ENCODE measurements at places on chromosomes 6 and 20. TPM values are rescaled to one million over a fixed set of nuclear protein-coding genes. Genes with fewer than 3 reads are reported as not detected.

DNA sequence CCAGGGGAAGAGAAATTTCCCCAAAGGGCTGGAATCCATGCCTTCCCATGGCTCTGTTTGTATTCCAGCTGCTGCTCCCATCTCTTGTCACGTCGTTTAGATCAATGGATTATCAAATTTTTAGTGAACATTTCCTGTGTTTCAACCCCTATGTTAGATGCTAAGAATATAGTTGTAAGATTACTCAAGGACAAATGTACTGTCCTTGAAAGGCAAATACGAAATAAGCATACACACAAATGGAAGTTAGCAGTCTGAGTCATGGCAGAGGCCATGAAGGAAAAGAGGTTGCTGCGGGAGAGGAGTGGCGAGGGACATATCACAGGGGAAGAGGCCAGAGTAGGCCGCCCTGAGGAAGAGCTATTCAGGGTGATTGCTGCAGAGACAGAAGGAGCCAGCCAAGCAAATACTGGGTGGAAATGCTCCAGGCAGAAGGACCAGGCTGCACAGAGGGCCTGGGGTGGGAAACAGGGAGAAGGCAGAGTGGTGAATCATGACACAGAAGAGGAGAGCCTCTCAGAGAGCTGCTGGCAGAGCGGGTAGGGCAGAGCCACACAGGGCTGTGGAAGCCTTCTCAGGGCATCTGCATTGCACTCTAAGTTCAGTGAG is 219.2 kb upstream of the LRFN2 start:
- DNase-seq: no peak

DNA sequence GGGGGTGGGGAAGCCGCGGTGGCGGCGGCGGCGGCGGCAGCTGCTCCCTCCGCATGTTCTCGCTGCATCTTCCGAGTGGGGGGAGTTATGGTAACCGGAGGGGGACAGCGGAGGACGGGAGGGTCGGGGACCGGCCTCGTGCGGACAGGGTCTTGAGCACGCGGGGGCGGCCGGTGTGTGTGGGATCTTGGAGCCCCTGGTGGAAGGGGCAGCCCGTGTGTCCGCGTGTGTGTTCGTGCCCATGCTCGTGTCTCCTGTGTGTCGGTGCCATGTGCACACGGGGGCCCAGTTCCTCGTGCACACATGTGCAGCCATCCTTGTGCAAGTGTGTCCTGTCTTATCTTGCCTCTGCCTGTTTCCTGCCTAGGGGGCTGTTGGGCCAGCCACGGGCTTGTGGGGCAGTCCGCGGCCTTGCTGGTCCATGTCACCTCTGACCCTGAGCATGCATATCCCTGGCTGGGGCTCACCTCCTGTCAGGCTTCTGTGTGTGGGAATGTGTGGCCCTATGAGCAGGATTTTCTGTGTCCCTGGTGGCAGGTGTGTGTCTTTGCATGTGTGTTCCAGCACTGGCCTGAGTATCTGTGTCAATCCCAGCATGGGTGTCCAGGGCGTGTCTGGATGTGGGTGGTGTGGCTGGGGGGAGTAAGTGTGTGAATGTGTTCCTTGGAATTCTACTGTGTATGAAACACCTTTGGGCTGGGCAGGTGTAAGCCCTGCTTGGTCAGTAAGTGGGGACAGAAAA is 8.5 kb downstream of the SYNGAP1 start:
- no peak for DNase-seq

DNA sequence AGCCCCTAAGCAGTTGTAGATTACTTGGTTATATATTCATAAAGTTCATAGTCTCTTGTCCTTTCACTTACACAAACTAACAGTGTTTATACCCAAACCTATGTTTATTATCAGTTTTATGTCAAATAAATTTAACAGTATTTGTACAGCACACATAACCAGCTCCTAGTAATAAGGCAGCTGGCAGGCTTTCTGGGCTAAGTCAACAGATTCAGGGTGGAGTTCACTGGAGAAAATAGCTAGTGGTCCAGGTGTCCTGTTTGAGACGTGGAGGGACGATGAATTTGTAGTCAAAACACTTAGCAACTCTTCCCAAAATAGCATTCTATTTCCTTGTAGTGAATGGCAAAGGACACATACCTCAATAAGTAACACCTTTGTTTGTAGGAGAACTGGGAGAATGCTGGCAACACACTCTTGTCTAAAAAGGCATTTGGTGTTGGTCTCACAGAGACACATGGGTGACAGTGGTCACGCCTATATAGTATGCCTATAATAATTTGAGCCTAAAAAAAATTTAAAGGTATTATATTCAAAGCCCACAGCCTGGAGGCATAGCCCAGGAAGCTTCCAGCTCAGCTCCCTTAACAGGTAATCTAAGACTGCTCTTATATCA is 156.4 kb upstream of the CARMIL1 start:
- no peak for DNase-seq

- DNase-seq: no peak
Measured at GRCh38 chr6:104527761-104528415, 331.8 kb downstream of the HACE1 start.

- DNase-seq: no peak
Measured at GRCh38 chr6:17493286-17493685, 99.9 kb downstream of the CAP2 start.

The OPRM1 gene
- not detected for total RNA-seq

The ANGPT4 gene
- total RNA-seq: not detected

The MUC22 gene
- total RNA-seq: not detected

DNA sequence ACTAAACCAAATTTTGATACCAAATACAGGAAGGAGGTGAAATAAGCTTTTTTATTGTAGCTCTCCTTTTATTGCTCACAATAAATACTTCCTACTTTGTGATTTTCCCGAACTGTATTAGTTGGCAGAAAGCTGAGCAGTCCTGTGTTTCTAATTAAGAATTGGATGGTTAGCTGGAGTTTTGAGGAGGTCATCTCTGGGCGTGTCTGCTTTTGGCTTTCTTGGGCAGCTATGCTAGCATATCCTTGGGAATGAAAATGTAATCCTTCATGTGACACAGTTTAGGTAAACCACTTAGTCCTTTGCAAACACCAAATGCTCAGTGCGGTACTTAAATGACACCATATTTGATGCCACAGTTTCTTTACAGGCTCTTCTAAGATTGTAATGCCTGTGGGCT is 67.5 kb downstream of the MTHFD1L start:
- no peak for DNase-seq

DNA sequence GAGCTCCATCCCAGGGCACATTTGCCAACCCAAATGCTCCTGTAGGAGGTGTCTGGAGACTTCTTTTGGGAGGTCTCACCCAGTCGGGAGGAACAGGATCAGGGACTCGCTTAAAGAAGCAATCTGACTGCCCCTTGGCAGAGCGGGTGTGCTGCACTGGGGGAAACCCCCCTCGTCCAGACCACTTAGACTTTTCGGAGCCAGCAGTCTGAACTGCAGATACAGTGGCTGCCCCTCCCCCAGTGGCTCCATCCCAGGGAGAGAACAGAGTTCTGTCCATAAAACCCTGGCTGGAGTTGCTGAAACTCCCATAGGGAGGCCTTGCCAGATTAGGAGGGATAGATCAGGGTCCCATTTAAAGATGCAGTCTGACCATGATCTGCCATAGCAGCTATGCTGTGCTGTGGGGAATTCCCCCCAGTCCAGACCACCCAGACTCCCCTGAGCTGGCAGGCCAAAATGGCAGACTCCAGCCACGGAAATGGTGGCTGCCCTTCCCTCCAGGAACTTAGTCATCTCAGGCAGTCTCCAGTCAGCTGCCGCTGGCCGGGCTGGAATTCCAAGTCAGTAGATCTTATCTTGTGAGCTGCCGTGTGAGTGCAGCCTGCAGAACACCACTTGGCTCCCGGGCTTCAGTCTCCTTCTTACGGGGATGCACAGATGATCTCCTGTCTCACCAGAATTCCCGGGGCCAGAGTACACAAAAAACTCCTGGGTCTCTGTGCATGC is 278.1 kb upstream of the SASH1 start:
- no peak for DNase-seq

The TJAP1 gene
- total RNA-seq: 42.7 TPM

GRCh38 chr20:18165553-18165952 is 27.9 kb downstream of the KAT14 start:
- DNase-seq: no peak

- no peak for DNase-seq
Measured at GRCh38 chr6:159809149-159809548, 9.1 kb downstream of the PNLDC1 start.

DNA sequence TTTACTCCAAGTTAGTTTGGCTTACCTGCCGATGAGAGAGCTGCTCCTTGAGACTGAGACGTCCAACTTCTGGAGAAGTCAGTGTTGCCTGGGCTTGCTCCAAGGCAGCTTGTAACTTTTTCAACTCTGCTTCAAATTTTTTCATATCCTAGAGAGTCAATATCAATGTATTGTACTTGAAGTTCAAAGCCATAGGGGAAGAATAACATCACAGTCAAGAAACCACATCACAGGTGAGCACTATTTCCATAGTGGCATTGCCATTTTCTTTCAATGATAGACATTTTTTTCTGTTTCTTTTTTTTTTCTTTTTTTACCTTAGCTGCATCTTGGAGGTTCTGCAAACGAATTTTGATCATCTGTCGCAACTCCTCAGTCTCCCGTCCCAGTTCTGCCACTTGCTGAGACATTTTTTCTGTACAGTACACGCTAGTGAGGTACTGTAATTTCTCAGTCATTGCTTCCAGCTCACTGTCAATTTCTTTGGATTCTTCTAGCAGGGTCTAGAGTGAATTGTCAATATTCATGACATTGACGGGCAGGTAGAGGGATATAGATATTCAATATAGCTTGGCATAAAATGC is 326.7 kb downstream of the SYNE1 start:
- DNase-seq: no peak

GRCh38 chr6:130206479-130206878 is 16.3 kb downstream of the SAMD3 start:
- DNase-seq: no peak

- DNase-seq: no peak
Measured at GRCh38 chr6:112153926-112154607, 66.7 kb downstream of the FAM229B start.

The UBD gene
- 0.34 TPM for total RNA-seq

The MTO1 gene
- total RNA-seq: 27.9 TPM

The KIF25 gene
- not detected for total RNA-seq

GRCh38 chr6:96631248-96631647 is 68.3 kb downstream of the FHL5 start:
- no peak for DNase-seq

- DNase-seq: no peak
Measured at GRCh38 chr6:134724771-134725340, 225.0 kb downstream of the ALDH8A1 start.

GRCh38 chr6:118370722-118371121 is 177.4 kb upstream of the PLN start:
- DNase-seq: no peak

DNA sequence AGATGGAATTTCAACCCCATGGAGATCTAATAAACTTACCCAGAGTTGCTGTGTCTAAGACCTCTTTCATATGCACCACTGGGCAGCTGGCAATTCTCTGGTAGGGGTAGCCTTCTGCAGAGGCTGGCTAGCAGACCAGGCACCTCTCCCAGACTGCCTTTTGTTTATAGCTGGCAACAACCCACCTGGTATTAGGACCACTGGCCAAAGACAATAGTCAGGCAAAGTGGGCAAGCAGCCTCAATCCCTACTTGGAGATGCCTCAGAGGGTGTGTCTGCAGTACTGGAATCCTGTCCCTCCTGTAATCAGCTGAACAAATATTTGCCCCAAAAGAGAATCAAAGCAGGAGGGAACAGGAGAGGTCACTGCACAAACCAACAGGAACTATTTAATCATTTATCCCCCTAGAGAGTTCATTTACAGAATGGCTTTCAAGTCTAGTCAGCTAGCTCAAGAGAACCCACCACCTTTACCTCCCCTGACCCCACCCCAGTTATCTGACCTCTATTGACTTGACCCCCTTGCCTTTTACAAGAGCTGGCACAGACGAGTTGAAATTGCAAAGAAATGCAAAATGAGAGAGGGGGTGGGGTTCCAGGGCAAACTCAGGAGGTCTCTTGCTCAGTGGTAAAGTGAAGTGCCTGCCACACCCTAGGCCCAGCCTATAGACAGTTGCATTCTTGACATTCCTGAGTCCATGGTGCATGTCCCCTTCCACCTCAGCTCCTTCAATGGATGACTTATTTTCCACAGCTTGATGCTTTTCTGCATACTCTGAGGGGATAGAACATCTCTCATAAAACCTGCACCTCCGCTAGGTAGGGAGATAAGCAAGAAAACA is 2.8 kb downstream of the BCL2L1 start:
- DNase-seq: no peak

- no peak for DNase-seq
Measured at GRCh38 chr6:154127657-154128056, 88.6 kb downstream of the OPRM1 start.

Measured in activated T-helper 2 cell treated with anti-CD3 and anti-CD28 coated beads, Interferon-gamma antibody, Interleukin-2, Interleukin-4, amounts not matched to agents 10 μg/mL and 5 μg/mL and 100 μg/mL, durations not matched to agents 14 hours and 24 hours and 36 hours (primary cell).